Activated CD8-positive, alpha-beta memory T cell treated with anti-CD3 and anti-CD28 coated beads for 4 hours (primary cell): ENCODE measurements at places on chromosomes 2 and 18.

- no peak for DNase-seq
Observed at GRCh38 chr2:32064021-32064601, 755 bp downstream of the SPAST start.

- DNase-seq = no peak
Observed at GRCh38 chr18:28030458-28030857, 146.5 kb downstream of the CDH2 start.

DNA sequence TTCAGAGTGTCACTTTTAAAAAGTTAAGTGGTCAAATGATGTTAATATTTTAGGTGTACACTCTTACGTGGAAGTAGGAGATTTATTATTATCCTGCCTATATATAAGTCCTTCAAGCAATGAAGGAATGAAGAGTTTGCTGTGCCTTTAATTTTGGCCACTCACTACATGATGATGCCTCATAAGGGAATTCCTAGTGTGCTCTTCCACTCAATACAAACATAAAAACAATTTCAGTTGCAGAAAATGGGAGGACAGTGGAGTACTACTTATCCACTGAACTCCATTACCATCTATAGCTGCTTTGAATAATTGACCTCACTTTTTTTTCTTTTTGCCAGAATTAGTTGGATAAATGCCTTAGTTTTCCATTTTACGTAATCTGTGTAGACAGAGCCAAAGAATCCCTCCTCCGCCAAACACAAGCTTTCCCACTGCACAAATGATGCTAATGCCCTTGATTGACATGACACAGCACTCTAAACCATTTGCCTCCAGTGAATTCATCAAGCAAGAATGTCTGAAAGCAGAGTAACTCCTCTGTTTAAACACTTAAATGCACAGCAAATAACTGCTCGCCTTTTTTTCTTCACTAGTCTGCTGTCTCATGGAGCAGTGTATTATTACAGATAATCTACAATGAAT, 751.1 kb upstream of the FANCL start:
- no peak for DNase-seq

DNA sequence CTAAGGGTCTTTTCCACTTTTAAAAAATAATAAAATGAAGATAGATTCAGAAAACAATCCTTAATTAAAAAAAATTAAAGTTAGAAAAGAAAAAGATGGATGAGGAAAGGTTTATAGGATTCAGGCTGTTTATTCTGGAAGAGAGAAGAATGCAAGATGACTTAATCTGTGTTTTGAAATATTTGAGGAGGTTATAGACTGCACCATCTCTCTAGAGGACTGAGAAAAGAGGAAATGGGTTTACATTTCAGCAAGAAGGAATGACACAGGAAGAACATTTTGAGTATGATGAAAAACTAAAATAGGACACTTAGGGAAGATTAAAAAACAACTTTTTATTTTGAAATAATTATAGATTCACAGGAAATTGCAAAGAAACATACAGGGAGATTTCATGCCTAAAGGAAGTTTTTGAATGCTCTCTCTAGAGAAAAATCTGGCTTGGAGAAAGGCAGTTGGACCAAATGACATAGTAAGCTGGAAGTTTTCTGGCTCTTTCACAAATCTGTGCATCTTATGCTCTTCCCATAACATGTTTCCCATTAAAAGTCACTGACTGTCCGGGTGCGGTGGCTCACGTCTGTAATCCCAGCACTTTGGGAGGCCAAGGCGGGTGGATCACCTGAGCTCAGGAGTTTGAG, 75.0 kb downstream of the CERS6 start:
- DNase-seq = no peak

DNA sequence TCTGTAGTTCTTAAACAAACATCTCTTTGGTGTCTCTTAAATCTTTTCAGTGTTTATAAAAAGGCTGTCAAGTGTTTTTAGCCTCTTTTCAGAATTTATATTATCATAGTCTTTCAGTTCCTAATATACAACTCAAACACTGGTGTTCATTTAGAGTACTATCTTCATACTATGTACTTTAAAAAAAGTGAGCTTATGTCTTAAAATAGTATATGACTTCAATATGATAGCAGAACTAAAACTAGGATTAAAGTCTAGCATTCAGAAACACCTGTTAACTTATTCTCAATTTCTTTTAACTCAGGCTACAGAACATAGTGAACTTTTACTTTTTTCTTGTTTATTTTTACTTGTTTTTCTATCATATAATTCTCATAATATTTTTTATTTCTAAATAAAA, 14.7 kb upstream of the IKZF2 start:
- no peak for DNase-seq

- no peak for DNase-seq
Observed at GRCh38 chr18:79905993-79906392, 45.5 kb downstream of the SLC66A2 start.

GRCh38 chr2:121534007-121534406, 3.3 kb downstream of the RNU4ATAC start:
- DNase-seq = no peak

GRCh38 chr2:60884800-60885199, 3.4 kb downstream of the REL start:
- no peak for DNase-seq

DNA sequence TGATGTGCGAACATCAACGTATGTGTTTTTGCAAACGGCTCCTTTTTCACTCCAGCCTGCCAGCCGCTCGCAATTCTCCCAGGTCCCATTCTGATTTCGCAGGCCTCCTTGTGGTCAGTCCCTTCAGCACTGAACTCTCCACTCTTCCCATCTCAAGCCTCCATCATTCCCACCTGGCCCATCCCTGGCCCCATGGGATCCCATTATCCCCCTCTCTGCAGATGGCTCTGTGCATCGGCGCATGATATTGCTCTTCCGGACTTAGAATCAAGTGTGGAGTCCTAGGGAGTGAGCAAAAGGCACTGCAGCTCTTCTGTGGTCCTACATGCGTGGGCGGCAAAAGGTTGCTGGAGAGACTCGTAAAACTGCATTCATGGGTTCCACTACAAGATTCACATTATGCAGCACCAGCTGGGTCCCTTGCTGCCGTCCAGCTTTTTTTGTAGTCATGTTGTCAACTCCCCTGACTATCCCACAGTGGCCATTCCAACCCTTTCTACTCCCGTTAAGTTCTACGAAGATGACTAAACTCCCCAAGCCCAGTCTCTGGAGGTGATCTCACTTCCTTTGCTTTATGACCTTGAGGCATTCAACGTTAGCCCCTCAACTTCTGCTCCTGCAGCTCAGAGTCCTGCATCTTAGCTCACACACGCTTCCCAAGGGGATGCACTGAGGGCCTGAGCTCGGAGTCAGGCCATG, 125.3 kb upstream of the NRP2 start:
- DNase-seq = no peak

- DNase-seq = no peak
Observed at GRCh38 chr2:16271231-16271896, 331.0 kb downstream of the MYCN start.

DNA sequence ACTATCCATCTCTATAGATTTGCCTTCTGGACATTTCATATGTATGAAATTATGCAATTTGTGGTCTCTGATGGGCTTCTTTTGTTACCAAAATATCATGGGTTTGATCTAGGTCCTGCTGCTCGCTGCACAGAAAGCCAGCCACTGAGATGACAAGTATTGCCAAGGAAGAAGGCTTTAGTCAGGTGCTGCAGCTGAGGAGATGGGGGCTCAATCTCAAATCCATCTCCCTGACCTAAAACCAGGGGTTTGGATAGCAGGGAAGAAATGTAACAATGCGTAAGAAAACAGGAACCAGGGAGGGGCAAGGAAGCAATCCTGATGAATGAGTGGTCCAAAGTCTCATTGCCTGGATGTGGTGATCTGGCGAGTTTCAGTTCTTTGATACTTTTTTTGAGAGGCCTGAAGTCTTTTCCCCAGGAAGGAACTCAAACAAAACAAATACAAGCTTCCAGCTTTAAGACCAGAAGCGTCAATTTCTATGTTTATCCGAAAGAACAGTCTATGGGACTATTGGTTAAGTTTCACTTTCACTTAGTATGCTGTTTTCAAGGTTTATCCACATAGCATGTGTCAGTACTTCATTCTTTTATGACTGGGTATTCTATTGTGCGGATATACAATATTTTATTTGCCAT, 3.4 kb upstream of the CKAP2L start:
- DNase-seq = no peak

DNA sequence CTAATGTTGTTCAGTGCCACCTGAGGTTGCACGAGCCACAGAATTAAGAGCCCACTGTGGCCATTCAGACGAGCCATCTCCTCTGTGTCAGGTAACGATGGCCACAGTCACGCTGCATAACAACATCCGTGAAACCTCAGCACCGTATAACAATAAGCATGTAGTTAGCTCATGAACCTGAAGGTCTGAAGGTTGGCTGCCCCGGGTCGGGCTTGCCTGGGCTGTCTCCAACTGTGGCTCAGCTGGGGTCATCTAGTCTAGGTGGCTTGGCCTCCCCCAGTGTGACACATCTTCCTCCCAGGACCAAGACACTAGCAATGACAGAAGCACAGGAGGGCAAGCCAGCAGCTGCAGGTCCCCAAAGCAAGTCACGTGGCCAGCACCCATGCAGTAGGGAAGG, 258.0 kb downstream of the GLI2 start:
- no peak for DNase-seq

DNA sequence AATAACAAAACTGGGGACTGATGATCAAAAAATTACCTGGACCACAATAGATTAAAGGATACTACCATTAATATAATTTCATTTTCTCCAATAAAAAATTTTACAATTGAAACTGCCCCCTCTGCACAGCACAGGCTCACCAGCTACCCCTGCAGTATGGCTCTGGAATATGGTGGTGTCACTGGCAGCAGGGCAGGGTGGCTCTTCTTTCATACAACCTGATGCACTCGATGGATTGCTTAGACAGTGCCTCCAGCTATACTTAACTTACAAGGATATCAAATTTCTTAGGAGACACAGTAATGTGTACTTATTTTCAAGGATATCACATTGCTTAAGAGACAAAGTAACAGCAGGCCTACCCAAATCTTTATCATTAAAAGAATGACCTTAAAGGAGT, 124.0 kb downstream of the PRELID3A start:
- no peak for DNase-seq

- no peak for DNase-seq
Observed at GRCh38 chr2:134080386-134081089, 173.3 kb upstream of the MGAT5 start.

- no peak for DNase-seq
Observed at GRCh38 chr2:9031246-9031645, 27.8 kb upstream of the MBOAT2 start.

GRCh38 chr2:172639823-172640222, 83.9 kb downstream of the PDK1 start:
- DNase-seq = no peak

DNA sequence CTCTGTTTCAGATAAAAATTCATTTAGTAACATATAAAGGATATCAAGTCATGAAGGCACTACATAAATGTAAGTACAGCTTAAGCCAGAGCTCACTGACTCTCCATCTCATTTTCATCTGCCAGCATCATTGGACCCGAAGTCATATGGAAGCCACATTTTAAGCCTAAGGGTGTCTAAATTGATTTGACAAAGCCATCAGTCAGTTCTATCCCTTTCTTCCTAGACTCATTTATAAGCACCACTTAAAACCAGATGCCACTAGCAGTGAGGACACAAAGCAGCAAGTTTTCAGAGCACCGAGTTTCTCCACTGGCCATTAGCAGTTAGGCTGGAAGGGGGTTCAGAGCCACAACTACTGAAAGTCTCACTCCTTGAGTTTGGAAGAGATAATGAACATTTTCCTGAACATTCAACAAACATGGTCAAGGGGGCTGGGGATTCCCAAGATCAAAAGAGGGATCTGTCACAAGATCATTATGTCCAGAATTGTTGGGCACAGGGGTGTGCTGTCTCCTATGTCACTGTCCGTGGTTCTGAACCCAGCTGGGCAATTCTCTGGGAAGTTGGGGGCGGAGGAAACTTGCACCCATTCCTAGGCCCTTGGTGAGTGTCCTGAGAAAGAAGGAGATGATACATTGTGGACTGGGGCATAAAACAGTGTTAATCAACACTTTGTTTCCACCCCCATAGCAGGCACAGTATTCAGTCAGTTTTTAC, 158.5 kb upstream of the LMAN1 start:
- DNase-seq = no peak

GRCh38 chr2:160440888-160441287, 52.7 kb downstream of the RBMS1 start:
- DNase-seq = no peak

GRCh38 chr2:223055140-223055539, 3.1 kb downstream of the KCNE4 start:
- no peak for DNase-seq

DNA sequence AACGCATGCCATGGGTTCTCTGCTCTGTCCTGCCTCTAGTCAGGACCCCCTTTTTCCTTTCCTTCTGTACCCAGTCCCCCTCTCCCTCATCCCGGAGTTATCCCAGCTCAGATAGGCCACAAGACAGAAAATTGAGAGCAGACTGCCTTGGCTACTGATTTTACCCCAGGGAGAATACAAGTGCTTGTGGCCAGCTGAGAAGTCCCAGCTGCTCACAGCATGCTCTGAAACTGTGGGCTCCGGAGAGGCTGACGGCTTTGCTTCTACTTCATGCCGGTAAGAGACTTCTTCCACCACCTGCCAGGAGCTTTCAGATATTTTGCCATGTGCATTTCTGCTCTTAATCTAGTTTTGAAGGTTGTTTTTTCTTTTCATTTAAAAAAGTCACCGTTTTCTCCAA, 20.0 kb upstream of the SIX2 start:
- DNase-seq = no peak

- DNase-seq = no peak
Observed at GRCh38 chr18:24785019-24785418, 324.6 kb downstream of the HRH4 start.

DNA sequence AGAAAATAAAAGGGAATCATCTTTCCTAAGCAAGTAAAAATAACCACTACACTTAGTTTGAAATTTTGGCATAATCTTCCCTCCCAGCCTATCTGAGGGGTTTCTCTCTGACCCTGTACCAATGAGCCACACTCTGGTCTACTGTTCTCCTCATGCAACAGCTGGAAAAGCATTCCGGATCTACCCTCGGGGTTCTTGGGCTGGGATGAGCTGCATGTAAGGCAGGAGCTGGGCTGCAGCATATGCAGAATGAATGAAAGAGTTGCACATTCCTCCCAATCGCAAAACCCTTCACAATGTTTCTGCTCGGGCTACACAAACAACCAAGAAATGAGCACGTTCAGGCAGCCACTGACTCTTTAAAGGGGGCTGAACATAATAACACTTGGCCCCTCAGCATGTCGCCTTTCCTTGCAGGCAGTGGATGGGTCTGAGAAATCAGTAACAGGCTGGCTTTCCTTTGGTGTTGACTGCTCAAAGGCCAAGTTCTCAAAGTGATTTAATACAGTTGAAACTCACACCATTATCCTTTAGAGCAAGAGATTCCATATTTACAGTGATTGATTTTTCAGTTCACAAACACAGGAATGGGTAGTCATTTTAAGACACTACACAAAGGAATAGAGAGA, 180.4 kb upstream of the ZFP36L2 start:
- no peak for DNase-seq
